ENCODE measurements at places on chromosomes 2 and 18.

DNA sequence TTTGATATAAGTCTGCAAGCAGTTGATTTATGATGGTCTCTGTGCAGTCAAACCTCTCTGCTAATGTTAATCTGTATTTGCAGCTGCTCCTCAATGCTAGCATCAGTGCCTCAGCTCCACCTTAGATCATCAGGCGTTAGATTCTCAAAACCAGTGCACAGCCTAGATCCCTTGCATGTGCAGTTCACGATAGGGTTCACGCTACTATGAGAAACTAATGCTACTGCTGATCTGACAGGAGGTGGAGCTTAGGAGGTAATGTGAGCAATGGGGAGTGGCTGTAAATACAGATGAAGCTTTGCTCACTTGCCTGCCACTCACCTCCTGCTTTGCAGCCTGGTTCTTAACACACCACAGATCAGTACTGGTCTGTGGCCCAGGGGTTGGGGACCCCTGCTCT is 18.4 kb downstream of the RBKS start:
- DNase-seq, result no peak

DNA sequence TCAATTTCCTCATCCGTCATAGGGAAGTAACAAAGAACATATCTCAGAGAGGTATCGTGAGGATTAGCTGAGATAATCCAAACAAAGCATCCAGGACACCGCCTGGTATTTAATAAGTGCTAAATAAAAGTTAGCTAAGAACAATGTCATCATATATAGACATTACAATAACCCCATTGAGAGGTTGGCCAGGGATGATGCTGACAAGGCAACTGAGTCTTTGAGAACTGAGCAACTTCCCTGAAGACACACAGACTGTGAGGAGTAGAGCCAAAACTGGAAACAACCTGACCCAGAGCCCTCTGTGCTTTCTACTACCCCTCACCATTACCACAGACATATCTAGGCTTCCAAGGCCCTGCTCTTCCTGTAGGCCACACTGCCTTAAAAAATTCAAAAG is 1.6 kb upstream of the DCTN1 start:
- no peak for DNase-seq

DNA sequence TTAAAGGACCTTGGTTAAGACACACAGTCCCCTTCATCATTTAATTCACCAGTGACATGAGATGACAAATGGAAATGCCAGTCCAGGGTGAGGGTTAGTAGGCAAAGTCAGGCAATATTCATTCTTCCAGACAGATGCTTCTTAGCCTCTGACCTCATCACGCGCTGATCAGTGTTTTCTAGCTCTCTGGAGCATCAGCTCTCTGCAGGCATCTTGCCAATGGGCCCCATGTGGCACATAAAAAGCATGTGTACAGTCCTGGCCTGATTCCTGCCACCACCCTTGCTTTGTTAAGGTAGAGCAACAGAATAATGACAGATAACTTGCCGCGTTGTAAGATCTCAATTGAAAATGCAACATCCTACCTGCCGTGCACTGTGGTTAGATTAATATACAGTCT is 20.3 kb upstream of the NPAS2 start:
- no peak for DNase-seq

- DNase-seq, result no peak
These were observed 81.2 kb downstream of the CTIF start for GRCh38 chr18:48620071-48620470.

GRCh38 chr2:26148501-26148900 is 24.4 kb upstream of the GAREM2 start:
- no peak for DNase-seq

DNA sequence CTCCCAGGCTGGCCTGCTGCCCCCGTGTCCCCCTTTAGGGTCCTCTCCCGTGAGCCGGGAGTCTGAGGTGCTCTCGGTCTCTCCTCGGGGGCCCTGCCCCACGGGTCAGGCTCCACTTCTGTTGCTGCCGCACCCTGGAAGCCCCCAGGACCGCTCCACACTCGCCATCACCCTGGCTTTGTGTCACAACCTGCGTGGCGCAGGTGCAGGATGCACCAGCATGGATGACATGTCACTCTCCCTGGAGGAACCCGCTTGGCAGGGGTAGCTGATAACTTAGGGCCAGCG is 10.8 kb upstream of the ARHGEF4 start:
- no peak for DNase-seq

- no peak for DNase-seq
These were observed 81.6 kb downstream of the PMS1 start for GRCh38 chr2:189865826-189866225.

DNA sequence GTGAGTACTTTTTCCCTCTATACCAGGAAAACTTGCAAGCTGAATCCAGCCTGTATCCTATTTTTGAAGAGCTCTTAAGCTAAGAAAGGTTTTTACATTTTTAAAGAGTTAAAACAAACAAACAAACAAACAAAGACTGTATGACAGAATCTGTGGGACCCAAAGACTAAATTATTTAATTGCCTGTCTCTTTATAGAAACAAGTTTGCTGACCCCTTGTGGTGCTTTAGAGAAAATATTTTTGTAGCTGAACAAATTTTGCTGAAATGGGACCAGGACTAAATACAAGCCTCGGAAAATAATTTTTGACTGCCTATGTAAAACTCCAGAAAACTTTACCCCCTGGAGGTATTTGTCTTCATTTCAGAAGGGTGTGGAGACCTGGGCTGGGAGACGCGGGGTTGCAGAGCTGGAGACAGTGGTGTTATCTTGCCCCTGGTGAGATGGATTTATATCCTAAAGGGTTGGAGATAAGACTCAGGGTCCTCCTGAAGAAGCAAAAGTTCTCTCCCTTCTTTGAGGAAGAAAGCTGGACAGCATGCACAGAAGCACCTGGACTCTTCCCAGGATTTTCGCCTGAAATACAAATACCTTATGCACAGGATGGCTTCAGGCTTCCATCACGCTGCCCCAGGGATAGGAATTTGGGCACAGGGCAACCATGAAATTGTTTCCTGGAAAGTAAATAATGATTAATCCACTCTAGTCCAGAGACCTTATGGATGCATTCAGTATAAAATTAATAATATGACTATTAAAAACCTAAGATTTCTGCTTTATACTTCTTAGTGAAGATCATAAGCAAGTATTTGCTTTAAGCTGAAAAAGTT is 54.3 kb downstream of the TMX3 start:
- peak; percentile 16 for DNase-seq

- DNase-seq, result no peak
These were observed 145.0 kb downstream of the NEDD4L start for GRCh38 chr18:58188996-58189395.

DNA sequence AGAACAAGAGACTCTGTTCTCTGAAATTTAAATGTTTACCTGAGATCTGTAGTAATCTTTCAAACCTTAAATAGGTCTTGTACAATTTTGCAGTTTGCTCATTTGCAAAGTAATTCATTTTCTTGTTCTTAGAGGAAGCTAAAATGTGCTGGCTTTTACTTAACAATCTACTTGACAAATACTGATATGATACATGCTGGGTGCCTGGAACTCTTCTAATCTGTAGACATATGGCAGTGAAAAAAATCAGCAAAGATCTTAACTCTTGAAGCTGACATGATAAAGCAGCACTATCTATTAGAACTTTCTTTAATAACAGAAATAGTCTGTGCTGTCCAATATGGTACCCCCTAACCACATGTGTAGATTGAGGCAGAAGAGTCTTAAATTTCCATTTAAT is 1352.8 kb upstream of the SLC39A10 start:
- DNase-seq, result no peak

DNA sequence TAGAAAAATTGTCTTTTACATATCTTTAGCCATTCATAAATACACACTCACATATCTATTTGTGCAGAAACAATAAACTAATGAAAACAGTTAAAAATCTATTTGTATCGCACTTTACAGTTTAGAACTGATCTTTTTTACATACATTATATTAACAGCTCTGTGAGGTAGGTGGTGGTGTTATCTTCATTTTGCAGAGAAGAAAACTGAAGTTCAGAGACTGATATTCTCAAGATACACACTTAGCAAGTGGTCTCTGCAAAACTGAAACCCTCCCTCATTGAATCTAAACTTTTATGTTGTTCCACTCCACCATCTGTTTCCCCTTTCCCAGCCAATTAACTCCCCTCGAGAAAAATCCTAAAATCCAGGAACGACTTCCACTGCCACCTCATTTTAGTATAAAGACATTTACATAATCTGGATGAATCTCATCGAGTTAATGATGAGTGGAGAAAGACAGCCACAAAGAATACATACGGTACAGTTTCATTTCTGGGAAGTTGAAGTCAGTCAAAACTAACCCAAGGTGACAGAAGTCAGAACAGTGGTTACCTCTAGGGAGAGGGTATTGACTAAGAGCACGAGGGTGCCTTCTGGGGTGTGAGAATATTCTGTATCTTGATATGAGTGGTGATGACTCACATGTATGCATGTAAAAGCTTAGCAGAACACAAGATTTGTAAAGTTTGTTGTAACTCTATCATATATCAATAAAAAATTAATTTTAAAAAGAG is 524.2 kb upstream of the TCF4 start:
- no peak for DNase-seq

DNA sequence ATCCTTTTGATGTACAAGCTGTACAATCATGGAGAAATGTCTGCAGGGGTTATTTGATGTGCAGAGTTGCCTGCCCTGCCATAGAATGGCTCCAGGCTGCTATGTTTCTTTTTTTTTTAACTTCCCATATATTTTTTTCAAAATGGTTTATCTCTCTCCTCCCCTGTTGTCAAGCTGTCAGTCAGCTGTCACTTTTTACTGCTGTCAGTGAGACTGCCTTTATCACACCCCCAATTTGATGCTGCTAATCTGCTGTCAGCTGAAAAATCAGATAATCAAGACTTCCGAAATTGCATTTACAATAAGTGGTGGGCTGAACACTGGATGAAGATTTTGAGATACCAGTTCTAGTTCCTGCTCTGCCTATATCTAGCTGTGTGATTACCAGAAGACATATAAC is 382.6 kb downstream of the ZEB2 start:
- DNase-seq, result no peak

- DNase-seq, result peak; percentile 67
These were observed 89.4 kb upstream of the MAP2 start for GRCh38 chr2:209334188-209335017.

GRCh38 chr2:211833582-211834279 is 704.9 kb downstream of the ERBB4 start:
- DNase-seq, result no peak

- DNase-seq, result no peak
These were observed 86.7 kb upstream of the RANBP2 start for GRCh38 chr2:108632332-108633160.

DNA sequence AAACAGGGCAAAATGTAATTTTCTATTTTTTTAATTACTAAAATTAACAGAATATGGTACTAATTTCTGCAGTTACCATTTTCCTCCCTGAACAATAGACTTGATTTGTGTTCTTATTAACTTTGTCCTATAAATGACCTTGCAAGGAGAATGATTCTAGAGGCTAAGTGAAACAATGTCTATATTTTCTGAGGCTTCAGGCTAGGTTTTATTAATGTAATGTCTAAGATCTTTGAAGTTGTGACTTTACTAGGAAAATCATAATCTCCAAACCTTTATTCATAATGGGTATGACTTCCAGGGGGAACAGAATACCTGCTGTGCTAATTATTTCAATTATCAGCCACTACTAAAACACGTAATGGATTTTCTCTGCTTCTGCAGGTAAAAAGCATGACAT is 94.4 kb downstream of the TAF4B start:
- DNase-seq, result no peak

- peak; percentile 62 for DNase-seq
These were observed 8.5 kb downstream of the IRS1 start for GRCh38 chr2:226791056-226791486.

DNA sequence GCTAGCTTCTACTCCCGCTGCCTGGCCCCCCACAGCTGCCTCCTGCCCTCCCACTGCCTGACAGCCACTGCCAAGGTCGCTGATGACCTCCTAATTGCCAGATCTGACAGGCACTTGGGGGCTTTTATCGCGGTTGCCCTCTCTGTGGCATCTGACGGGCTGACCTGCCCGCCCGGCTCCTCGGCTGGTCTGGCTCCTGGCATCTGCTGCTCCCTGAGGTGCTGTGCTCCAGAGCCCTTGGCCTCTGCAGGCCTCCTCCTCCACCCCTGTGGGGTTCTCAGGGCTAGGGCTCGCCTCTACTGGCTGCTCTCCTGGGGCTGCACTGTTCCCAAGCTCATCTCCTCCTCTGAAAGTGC is 43.1 kb downstream of the INHBB start:
- no peak for DNase-seq

DNA sequence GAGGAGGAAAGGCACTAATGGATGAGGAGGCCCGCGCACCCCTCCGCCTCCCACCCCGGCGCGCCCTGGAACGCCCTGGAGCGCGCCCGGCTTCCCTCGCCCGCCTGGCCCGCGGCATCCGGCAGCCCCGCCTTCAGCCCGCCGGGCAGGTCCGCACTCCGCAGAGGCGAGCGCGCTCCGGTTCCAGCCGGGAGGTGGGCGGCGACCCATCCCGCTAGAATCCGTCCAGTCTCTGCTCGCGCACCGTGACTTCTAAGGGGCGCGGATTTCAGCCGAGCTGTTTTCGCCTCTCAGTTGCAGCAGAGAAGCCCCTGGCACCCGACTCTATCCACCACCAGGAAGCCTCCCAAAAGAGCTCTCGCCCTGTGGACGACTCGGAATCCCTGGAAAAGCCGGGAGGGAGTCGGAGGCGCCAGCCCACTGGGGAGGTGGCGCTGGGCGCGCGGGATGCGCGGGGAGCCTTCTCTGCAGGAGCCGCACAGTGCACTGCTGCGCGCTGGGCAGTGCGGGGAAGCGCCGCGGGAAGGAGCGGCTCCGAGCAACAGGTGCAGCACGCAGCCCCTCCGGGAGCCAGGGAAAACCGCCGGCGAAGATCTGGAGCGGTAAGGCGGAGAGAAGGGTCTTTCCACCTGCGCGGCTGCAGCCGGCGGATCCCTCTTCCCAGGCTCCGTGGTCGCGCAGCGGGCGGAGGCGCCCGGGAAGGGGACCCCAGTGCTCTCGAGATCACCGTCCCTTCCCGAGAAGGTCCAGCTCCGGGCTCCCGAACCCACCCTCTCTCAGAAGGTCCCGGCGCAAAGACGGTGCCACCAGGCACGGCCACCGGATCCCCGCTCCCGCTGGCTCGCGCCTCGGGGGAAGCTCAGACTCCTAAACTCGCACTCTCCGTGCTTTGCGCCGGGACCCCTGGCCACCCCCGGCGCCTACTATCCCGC is at the start of gene GALR1:
GALR1 (plus strand) TSS at position 280 of the 932 bp plus-strand sequence. CDS start 701 bp downstream, outside the sequence.
- no peak for DNase-seq

- no peak for DNase-seq
These were observed 93.1 kb downstream of the GYPC start for GRCh38 chr2:126748929-126749518.

GRCh38 chr2:202031246-202031951 is 2.3 kb upstream of the FZD7 start:
- no peak for DNase-seq

- DNase-seq, result peak; percentile 70
These were observed 37.5 kb upstream of the SERPINB2 start for GRCh38 chr18:63850020-63850419.

- no peak for DNase-seq
These were observed 165.4 kb downstream of the FIGN start for GRCh38 chr2:163570391-163570790.

DNA sequence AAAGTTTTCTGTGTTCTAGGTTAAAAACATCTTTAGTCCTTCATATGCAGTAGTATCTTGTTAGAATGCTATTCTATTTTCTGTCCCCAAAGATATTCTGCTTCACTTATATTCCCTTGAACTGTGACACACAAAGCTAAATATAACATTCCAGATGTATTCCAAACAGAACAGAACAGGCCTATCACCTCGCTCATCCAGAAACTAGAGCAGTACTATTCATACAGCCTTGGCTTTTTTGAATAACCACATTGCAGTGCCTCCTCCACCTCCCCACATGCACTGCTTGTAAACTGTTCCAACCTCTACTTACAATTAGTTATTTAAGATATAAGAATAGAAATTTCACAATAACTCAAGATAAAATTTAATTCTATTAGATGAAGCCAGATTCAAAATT is 196.8 kb downstream of the EXOC6B start:
- DNase-seq, result no peak

- no peak for DNase-seq
These were observed 55.1 kb upstream of the RIT2 start for GRCh38 chr18:43170586-43170985.
